Stimulated activated CD8-positive, alpha-beta memory T cell treated with anti-CD3 and anti-CD28 coated beads, Interleukin-12 subunit alpha, Interleukin-12 subunit beta, amount 100 ng/mL, for 1 hour (primary cell): ENCODE measurements at places on chromosomes 2 and 18.

- no peak for DNase-seq
These were observed 185.5 kb upstream of the FN1 start for GRCh38 chr2:215621381-215621780.

- DNase-seq = no peak
These were observed 1.3 kb upstream of the STAT1 start for GRCh38 chr2:191015239-191015638.

GRCh38 chr2:134402410-134402809 lies 148.5 kb downstream of the MGAT5 start:
- no peak for DNase-seq

- DNase-seq = no peak
These were observed 59.1 kb downstream of the ACSL3 start for GRCh38 chr2:222919841-222920526.

DNA sequence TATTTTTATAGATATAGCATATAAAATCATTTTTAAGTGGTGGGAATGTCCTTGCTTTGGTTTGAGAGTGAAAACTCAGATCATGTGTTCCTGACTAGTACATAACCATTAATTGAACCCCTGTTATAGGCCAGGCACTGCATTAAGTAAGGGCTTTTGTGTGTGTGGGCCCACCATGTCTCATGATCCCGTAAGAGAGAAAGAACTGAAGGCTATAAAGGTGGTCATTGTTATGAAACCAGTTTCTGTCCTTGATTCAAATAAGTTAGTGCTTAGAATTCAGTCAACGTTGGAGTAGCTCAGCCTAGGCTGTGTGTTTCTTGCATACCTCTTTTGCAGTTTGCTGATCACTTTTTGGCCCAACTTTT lies 91.5 kb downstream of the LIMS1 start:
- DNase-seq = no peak

GRCh38 chr2:241036964-241037421 lies 38.6 kb downstream of the SNED1 start:
- no peak for DNase-seq

DNA sequence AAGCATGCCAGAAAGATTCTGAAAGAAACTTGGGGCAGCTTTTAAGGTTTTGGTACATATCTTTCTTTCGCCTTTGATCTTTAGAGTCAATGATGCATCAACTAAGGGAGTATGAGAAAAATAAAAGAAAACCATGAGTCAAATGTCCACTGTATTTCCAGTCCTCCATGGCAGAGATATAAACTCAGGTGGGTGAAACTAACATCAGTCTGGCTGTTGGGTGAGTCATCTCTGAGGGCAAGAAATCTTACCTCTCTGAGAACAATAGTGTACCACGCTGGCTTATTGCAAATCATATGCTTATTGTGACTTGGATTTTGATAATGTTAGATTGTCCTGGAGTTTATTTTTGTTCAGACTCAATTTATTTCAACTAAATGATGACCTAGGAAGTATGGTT lies 521.0 kb downstream of the PLCL1 start:
- no peak for DNase-seq

- DNase-seq = no peak
These were observed 3.4 kb upstream of the PAX8 start for GRCh38 chr2:113281910-113282746.

- no peak for DNase-seq
These were observed 79.0 kb downstream of the COLEC12 start for GRCh38 chr18:421247-422155.

- DNase-seq = no peak
These were observed 18.4 kb downstream of the KCNK3 start for GRCh38 chr2:26710743-26711456.

DNA sequence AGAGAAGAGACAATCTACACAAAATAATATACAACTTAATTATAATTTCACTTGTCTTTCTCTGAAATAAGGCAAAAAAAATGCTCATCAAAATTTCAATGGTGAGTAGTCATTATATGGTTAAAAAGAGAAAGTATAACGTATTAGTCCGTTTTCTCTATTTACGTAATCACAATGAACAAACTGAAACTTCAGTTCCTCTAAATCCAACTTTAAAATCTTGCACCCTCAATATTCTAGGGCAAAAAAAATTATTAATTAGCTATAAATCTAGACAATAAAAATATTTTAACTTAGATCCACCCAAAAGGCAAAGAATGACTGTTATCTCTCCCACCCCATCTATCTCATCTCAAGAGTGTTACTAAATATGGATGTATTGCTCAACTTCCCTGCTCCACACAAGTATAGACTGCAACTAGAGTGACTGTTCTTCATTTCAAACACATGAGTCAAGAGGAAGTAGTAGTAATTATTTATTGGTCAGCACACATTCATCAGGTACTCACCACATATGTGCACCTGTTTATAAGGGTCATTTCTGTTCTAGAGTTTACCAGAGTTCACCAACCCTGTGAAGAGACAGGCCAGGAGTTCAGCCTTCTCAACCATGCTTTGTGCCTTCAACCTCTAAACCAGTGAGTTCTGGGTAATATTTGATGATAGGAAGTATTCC lies 36.4 kb downstream of the STK39 start:
- no peak for DNase-seq

- DNase-seq = no peak
These were observed 66.9 kb upstream of the FZD5 start for GRCh38 chr2:207836521-207837133.

GRCh38 chr2:26345283-26345544 lies 729 bp upstream of the SELENOI start:
- DNase-seq = no peak

- no peak for DNase-seq
These were observed 36.5 kb upstream of the HPCAL1 start for GRCh38 chr2:10266133-10266620.

DNA sequence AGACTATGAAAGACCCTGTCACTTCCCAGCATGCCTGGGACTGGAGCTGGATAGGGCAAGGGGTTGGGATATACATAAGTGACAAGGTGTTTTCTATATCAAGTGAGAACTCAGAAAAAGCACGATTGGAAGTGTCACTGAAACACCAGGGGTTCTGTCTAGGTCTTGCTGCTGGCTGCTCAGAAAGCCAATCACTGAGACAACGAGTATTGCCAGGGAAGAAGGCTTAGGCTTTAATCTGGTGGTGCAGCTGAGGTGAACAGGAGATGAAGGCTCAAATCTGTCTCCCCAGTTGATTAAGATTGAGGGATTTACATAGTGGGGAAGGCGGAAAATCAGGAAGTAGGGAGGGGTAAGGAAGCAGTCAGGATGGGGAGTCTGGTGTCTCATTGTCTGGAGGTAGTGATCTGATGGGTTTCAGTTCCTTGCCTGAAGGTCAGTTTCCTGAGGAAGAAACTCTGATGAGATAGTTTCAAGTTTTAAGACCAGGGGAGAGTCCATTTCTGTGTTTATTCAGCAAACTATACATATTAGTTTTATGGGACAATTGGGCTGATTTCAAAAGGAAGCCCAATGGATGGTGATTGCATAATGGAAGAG lies 3.5 kb upstream of the C2orf74 start:
- DNase-seq = no peak
